A549 treated with ZK216348 at 1 μM for 4 hours (cell line): ENCODE measurements at places on chromosomes 1 and 21. TPM values are rescaled to one million over a fixed set of nuclear protein-coding genes. Genes with fewer than 3 reads are reported as not detected.

Gene ARHGEF16
- total RNA-seq = 2.8 to 6.0 TPM (median 4.5 TPM) in 5 replicates

Gene CD84
- total RNA-seq = not detected in 5 replicates

Gene MEX3A
- total RNA-seq = 0.83 to 3.8 TPM (median 2.2 TPM) in 5 replicates

Gene GPR25
- not detected in 5 replicates for total RNA-seq

Gene LCE3B
- total RNA-seq = not detected in 5 replicates

Gene AGTRAP
- 62.1 to 107 TPM (median 99.1 TPM) in 5 replicates for total RNA-seq

Gene KIF21B
- total RNA-seq = 1.3 to 3.0 TPM (median 2.3 TPM) in 5 replicates

Gene RALGPS2
- 15.1 to 24.2 TPM (median 19.4 TPM) in 5 replicates for total RNA-seq

Gene LDLRAD1
- total RNA-seq = not detected in 5 replicates

Gene S100A16
- 374 to 526 TPM (median 478 TPM) in 5 replicates for total RNA-seq

Gene CA6
- total RNA-seq = not detected in 5 replicates

Gene HIVEP3
- total RNA-seq = 2.0 to 3.4 TPM (median 3.0 TPM) in 5 replicates

Gene FCN3
- not detected in 5 replicates for total RNA-seq

Gene PCP4
- total RNA-seq = not detected in 5 replicates

Gene TMPRSS3
- total RNA-seq = 0.15 to 0.24 TPM (median 0.21 TPM) in 5 replicates

Gene PLCH2
- total RNA-seq = 0.23 to 0.48 TPM (median 0.25 TPM) in 5 replicates

Gene UBL4B
- not detected in 5 replicates for total RNA-seq

Gene CBR3
- total RNA-seq = 12.1 to 14.0 TPM (median 13.4 TPM) in 5 replicates

Gene CSMD2
- not detected in 5 replicates for total RNA-seq

Gene DNAI4
- 0.37 to 1.4 TPM (median 0.47 TPM) in 5 replicates for total RNA-seq

Gene ABCD3
- 14.7 to 23.5 TPM (median 21.0 TPM) in 5 replicates for total RNA-seq

Gene ATF6
- 11.1 to 17.5 TPM (median 13.1 TPM) in 5 replicates for total RNA-seq

Gene POU2F1
- total RNA-seq = 2.3 to 4.2 TPM (median 3.4 TPM) in 5 replicates

Gene LRRC3
- 0.95 to 2.4 TPM (median 1.9 TPM) in 5 replicates for total RNA-seq

Gene MYOC
- total RNA-seq = 0.06 TPM in 1 of 5 replicates, not detected in the others

Gene DISP1
- total RNA-seq = 1.3 to 2.8 TPM (median 1.8 TPM) in 5 replicates

Gene ALDH9A1
- 34.2 to 43.1 TPM (median 41.8 TPM) in 5 replicates for total RNA-seq

Gene KRTAP19-4
- total RNA-seq = not detected in 5 replicates

Gene FMO5
- total RNA-seq = 0.08 to 0.68 TPM (median 0.38 TPM) in 5 replicates

Gene CD48
- total RNA-seq = not detected in 5 replicates

Gene GBP6
- total RNA-seq = not detected in 5 replicates

Gene NAV1
- total RNA-seq = 5.1 to 13.7 TPM (median 9.1 TPM) in 5 replicates

Gene CLCA2
- not detected in 5 replicates for total RNA-seq
